ENCODE measurements at places on chromosomes 5 and 9.

- DNase-seq, result no peak
Measured at GRCh38 chr5:150138551-150139265, 16.9 kb downstream of the PDGFRB start.

- peak; percentile 49 for DNase-seq
Measured at GRCh38 chr9:126113756-126114408, 212.7 kb upstream of the MVB12B start.

GRCh38 chr5:151663617-151664293, 23.0 kb downstream of the SPARC start:
- no peak for DNase-seq

GRCh38 chr5:10251405-10251804, 1.3 kb downstream of the CCT5 start:
- no peak for DNase-seq

GRCh38 chr9:78010445-78010844, 21.2 kb downstream of the GNAQ start:
- no peak for DNase-seq

- DNase-seq, result no peak
Measured at GRCh38 chr5:1111727-1112289, at the start of gene SLC12A7. Gene SLC12A7, minus strand, starts transcription at chr5:1112063. Its CDS starts 72 bp downstream, at chr5:1111991.

- DNase-seq, result no peak
Measured at GRCh38 chr9:137703842-137704508, 85.2 kb downstream of the EHMT1 start.

DNA sequence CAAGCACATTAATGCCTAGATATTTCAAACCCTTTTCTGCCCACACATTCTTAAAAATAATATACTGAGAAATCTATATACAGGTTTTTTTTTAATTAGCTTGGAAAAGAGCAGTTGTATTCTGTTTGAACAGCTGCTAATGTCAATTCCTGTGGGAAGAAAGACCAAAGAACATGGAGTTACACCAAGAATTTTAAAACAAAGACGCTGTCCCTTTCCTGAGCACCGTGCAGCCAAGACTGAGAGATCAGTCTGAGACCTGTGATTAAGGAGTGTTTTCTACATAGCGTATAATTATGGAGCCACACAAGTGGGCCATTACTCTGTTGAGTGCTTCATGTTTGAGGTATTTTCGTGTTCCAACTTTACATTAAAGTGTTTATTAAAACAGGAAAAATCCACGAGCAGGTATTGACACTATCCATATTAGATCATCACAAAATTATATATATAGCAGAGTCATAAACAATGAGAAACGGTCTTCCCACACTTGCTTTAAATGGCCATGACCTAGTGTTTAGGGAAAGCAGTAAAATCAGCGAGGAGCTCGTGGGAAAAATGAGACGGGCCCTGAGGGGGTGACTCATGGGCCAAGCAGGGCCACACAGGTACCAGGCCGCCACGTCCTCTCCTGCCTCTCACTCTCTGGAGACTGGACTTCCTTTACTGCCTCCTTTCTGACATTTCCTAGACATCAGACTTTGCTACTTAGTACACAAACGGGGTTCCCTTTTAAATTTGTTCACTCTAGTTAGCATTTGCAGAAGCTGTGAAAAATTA, 153.1 kb upstream of the OTULINL start:
- DNase-seq, result no peak

- no peak for DNase-seq
Measured at GRCh38 chr5:174229514-174230370, 184.2 kb downstream of the NSG2 start.

DNA sequence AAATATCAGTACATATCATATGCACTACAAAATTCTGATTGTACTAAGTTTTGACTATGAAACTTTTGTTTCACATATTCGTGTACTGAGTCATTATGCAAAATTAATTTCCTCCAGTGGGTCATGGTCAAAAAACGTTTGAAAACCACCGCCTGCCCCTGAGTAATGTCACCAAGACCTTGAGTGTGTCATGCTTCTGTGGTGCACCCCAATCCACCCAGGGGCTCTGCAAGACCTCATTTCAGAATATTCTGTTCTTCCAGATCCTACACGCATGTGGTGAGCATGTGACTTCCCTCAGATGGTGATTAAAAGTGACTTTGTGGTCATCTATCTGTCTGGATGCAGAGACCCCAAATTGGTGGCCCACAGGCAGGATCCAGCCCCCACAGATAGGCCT, 31.0 kb downstream of the ABLIM3 start:
- DNase-seq, result no peak

DNA sequence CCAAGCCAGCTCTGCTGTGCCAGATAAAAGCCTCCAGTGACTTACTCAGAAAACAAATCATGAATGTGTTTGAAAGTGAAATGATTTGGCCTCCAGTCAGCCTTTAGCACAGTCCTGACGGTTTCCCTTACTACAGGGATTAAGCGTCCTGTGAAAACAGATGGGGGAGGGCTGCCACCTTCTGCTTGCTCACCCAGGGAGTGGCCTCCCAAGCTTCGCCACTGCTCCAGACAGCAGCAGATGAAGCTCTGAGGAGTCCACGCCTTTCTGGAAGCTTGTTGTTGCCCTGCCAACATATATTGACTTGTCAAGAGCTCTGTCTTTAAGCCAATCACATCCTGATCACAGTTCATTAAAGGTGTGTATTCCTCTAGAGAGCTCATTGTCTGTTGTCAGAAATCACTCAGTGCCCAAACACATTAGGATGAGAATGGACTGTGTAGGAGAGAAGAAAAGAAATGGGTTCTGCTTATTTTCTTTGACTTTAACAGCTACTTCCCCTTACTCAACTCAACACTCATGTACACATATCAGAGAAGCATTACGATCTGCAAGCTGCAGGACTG, 4.9 kb upstream of the FYB1 start:
- peak; percentile 64 for DNase-seq

DNA sequence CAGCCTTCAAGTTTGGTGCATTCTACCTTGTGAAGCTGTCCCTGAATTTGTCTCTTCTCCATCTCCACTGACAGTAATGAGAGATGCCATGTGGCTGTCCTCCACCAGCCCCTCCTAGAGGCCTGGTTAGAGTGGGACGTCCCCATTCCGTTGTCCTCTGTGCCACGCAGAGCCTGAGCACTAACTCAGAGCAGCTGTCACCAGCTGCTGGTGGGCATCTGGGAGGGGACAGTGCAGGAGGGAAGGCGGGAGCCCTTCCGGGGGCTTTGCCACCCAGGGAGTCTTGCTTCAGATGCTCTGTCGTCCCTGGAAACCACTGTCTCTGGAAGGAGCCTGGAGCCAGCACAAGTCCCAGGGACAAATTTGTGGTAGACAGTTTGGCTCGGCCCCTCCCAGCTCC, 78.6 kb downstream of the PDZD2 start:
- DNase-seq, result no peak

DNA sequence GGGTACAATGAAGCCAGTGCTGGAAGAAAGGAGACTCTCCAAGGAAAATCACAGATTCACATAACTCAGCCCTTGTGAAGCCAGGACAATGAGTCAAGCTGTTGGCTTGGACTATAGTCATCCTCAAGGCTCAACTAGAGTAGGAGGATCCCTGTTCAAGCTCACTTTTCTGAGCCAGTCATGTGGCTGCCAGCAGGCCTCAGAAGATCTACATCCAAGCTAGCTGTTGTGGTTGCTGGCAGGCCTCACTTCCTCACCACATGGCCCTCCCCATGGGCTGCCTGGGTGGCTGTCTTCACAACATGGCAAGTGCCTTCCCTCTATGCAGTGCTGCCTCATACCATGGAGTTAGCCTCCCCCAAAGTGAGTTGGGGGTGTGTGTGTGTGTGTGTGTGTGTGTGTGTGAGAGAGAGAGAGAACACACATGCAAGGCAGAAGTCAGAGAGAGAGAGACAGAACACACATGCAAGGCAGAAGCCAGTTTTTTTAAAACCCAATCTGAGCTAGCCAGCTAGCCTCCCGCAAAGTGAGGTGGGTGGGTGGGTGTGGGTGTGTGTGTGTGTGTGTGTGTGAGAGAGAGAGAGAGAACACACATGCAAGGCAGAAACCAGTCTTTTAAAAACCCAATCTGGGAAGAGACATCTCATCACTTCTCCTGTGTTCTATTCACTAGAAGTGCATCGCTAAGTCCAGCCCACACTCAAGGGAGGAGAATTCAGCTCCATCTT, 17.1 kb downstream of the SCAI start:
- peak; percentile 96 for DNase-seq

- no peak for DNase-seq
Measured at GRCh38 chr9:35136866-35137265, 21.2 kb upstream of the ATOSB start.

DNA sequence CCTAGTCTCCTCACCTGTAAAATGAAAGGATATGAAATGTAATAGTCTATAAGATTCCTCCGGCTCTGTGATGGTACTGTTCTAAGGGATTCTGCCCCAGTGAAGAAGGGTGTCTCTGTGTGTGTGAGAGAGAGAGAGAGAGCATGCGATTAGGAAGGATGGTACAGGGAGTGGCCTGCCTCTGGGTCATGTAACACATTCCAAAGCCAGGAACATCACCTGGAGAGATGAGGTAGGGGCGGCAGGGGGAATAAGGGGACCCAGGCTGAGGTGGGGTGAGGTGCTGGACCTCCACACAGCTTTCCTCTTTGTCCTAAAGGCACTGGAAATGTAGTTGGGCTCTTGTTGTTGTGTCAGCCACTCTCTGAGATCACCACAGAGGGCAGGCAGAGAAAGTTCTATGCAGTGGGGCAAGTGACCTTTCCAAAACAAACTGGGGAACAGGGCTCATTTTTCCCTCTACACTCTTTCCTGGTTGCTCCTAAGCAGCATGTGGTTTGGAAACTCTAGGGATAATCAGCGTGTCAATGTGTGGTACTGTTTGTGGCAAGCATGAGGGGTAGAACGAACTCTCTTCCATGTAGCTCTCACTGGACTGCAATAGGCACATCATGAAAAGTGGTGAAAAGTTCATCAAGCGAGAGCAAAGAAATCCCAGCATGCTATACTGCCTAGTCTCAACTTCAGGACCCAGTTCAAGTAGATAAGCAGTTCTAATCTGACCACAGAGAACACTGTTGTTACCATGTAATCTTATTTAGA, 65.0 kb downstream of the SEMA6A start:
- DNase-seq, result no peak

DNA sequence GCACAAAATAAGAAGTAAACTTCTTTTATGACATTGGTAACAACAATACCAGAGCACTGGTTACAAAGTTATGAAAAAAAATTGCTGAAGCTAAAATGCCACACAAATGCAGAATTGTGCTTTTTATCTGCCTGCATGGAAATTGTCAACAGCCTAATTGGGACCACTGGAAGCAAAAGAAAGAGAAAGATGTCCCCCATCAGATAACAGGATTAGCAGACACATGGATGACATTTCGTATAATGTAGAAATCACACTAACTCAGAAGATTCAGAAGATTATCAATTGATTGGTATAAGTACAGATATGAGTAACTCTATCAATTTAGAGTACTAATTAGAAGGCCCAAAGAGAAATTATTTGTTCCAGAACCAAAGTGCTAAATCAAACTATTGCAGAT, 19.1 kb upstream of the FRMD3 start:
- DNase-seq, result no peak

GRCh38 chr5:154683101-154683880, 71.9 kb upstream of the LARP1 start:
- no peak for DNase-seq

- DNase-seq, result no peak
Measured at GRCh38 chr5:169702693-169703481, 65.8 kb downstream of the DOCK2 start.

- DNase-seq, result no peak
Measured at GRCh38 chr9:125202846-125203618, 2.7 kb downstream of the RABEPK start.

GRCh38 chr9:94780516-94780950, 54.0 kb downstream of the AOPEP start:
- no peak for DNase-seq

DNA sequence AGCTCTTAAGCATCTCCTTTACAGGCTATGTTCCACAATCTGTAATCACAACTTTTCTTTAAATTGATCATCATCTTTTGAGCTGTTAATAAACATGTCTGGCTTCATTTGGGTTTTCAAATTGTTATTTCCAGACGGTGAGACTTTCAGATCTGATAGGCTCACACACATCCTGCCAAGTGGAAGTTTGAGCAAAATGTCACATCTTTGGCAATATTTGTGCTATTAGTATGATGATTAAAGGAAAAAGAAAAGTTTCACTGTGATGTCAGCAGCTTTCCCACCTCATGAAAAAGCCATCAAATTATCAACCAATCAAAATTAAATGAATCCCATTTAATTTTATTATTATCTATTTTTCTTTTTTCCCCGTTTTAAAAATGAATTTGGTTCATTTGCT, 29.8 kb downstream of the SLC1A1 start:
- no peak for DNase-seq

DNA sequence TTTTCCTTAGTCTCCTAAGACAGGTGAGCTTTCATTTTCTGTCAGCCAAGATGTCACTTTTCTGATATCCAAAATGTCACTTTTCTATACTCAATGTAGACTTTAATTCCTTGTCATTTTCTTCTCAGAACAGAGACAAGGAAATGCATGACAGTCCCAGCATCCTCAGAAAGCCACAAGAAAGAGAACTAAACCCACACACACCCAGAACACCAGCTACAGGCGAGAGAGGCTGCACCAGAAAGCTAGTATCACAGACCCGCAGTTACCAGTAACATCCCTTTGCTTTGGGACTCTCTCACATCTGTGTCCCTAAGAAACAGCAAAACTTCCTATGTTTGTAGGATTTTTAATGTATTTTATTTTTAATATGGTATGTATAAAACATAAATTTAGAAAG, 17.1 kb downstream of the TRMO start:
- no peak for DNase-seq

DNA sequence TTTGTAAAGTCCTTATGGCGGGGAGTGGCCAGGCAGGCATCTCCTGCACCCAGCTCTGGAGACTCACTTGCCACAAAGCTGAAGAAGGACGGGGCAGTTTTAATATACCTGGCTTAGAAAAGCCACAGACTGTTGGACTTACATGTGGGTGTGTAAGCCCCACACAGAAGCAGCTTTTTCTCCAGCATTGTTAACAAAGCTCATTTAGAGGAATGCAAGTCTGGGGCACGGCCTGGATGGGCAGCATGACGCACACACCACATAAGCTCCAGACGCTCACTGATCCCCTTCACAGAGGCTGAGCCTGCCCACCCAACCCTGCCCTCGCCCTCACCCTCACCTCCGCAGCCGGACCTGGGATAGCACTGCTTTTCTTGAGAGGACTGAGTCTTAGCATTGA, 58.0 kb upstream of the PDE8B start:
- no peak for DNase-seq

GRCh38 chr5:53276825-53277224, 167.3 kb upstream of the MOCS2 start:
- DNase-seq, result no peak

- no peak for DNase-seq
Measured at GRCh38 chr5:167071981-167072610, 1219.3 kb upstream of the WWC1 start.

DNA sequence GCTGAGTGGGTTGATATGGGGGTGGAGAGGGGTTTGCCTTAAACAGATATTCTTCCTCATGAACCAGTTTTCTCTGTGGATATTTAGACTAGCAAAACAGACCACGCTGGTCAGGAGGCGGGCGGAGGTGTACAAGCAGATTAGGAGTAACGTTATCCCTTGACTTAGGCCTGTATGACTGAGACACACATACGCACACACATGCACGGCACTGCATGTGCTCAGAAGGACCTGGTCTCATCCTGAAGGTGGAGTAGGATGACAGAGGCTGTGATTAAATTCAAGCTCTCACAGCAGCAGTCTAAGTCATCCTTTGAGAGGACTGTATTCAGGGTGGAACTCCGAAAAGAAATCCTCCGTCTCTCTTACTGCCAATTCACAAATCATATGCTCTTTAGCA, 209.7 kb downstream of the DIRAS2 start:
- no peak for DNase-seq

All from sigmoid colon (tissue), 7 donors.